Fibroblast of skin of right quadriceps (primary cell): ENCODE measurements at places on chromosomes 5 and 9.

GRCh38 chr9:12980085-12980851 lies 205.4 kb downstream of the LURAP1L start:
- no peak for DNase-seq

DNA sequence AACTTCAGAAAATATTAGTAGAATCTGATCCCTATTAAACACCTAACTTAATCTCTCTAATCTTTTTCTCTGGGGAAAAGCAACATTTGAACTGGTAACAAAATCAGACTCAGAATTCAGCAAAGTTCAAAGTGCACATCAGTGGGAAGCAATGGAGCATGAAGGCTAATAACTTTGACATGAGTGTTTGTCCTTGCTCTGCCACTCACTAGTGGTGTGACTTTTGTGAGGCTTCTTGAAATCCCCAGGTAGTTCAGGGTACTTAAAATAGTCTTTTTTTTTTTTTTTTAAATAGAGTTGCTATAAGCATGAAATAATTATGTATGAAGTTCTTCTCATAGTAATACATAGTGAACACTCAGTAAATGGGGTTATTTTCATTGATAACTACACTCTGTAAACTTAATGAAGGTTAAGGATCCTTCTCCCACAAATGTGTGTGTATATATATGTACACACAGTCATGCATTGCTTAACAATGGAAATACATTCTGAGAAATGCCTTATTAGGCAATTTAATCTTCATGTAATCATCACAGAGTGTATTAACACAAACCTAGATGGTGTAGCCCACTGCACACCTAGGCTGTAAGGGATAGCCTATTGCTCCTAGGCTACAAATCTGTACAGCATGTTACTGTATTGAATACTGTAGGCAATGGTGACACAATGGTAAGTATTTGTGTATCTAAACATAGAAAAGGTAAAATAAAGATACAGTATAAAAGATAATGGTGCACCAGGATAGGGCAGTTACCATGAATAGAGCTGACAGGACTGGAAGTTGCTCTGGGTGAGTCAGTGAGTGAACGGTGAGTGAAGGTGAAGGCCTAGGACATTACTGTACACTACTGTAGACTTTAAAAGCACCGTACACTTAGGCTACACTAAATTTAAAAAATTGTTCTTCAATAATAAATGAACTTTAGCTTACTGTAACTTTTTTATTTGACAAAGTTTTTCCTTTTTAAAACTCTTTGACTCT lies 73.3 kb upstream of the HMHB1 start:
- no peak for DNase-seq

DNA sequence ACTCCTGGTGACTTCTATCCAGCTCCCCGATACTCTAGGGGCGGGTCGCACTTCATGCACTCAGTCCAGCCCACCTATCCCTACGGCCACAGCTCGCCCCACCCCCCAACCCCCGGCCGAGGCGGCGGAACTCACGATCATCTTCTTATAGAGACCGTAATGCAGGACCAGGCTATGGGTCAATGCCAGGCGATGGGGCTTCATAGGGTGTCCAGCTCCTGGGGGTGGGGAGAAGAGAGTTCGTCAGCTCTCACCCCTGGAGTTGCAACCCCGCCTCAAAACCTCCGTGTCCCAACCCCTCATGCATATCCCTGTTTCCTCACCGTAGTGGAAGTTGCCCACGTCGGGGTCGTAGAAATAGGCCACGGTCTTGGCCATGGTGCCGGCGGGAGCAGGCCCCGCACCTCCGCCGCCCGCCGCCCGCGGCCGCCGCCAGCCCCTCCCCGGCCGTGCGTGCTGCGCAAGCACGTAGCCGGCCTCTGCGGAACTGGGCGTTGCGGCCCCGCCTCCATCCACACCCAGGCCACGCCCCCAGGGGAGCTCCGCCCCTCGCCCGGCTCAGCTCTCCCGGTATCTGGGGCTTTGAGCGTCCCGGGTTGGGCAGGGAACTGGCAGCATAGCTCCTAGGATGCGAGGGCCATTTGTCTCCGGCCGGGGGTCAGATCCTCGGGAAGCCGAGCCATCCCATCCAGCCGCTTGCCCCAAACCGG lies at the start of the genes HDAC3 and RELL2:
HDAC3 (minus strand) TSS at position 437 of the 710 bp plus-strand sequence; CDS start at position 378, 59 bp downstream.
RELL2 (plus strand) TSS at position 585 of the 710 bp plus-strand sequence. CDS start 1,229 bp downstream, outside the sequence.
- peak; percentile 87 for DNase-seq

DNA sequence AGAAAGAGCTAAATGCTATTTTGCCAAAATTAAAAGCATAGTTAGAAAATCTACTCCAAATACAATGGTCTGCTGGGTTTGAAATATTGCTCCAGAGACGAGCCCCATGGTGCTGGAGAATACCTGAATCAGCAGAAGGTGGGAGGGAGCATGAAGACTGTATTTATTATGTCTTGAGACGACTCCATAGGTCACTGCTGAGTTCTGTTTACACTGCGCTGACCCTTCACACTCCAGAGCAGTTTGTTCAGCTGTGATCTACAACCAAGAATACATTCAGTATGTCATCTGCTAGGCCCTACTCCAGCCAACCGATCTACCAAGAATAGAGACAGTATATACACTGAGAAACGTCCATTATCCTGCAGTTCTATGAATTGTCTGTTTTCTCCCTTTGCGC lies 150.5 kb downstream of the TLE1 start:
- no peak for DNase-seq

DNA sequence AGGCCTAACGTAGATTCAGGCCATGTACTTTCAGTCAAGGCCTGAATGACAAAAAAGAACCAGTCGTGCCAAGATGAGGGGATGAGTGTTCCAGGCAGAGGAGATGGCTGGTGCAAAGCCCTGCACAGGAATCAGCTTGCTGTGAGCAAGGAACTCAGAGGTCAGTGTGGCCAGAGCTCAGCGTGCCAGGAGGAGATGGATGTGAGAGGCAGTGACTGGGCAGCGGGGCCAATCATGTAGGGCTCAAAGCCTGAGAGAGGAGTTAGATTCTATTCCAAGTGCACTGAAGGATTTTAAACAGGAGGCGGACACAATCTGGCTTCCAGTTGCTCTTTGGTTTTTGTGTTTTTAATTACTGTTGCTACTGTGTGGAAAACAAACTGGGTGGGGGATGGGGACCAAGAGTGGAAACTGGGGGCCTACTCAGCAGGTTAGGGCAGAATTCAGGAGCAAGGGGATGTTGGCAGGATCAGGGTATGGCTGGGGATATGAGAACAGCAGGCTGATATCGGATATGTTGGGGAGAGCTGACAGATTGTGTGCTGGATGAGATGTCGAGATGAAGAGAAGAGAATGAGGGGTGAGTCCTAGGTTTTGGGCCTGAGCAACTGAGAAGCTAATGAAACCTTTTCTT lies 64.3 kb downstream of the ANGPTL2 start:
- DNase-seq, result peak; percentile 15

GRCh38 chr9:28976684-28977083 lies 1403.4 kb upstream of the C9orf72 start:
- no peak for DNase-seq

GRCh38 chr9:120698766-120699165 lies 15.5 kb downstream of the MEGF9 start:
- no peak for DNase-seq

GRCh38 chr5:88879724-88880123 lies 3.3 kb downstream of the MEF2C start:
- no peak for DNase-seq

- DNase-seq, result peak; percentile 77
Observed at GRCh38 chr5:120516805-120517204, 52.7 kb downstream of the PRR16 start.

- DNase-seq, result no peak
Observed at GRCh38 chr9:127758843-127759242, 19.6 kb downstream of the SH2D3C start.

GRCh38 chr5:33840927-33841547 lies 50.8 kb downstream of the ADAMTS12 start:
- DNase-seq, result no peak

DNA sequence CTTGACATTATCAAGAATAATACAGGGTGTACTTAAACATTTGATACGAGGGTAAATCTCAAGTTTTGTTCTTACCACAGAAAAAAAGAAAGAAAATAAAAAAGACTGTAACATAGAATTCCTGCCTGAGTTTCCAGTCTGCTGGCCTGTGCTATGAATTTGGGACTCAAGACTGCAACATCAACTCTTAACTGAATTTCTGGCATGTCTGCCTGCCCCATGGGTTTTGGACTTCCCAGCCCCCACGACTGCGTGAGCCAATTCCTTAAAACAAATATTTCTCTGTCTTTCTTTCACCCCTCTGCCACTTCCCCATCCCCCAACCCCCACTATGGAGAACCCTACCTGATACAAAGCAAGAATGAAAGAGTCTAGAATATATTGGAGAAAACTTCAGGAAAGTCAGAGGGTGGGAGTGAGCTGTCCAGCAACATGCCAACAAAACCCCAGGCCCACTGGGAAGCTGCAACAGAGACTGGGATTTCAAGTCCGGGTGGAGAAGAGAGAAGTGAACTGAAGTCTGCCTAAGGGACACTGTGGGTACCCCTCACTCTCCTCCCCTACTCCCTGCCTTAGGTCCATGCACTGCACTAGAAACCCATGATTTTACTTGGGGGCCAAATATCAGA lies 43.0 kb downstream of the MARCHF3 start:
- DNase-seq, result no peak

- DNase-seq, result no peak
Observed at GRCh38 chr5:145225529-145225928, 609.6 kb downstream of the PRELID2 start.

GRCh38 chr5:142461028-142461590 lies 136.3 kb upstream of the SPRY4 start:
- DNase-seq, result no peak

DNA sequence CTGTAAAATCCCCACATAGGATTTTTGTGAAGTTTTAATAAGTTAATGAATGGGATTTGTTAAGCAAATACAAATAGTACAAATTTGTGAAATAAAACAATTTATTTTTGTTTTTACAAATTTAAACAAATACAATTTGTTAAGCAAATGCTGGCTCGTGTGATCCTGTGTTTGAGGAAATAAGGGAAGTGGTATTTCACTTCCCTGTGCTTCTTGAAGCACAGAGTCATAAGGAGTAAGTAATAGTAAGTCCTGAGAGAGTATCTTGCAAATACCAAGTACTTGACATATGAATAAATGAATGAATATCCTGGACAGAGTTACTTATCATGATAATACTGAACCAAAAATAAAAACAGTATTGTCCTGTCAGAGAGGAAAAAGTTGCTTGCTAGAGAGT lies 9.1 kb downstream of the SMIM3 start:
- no peak for DNase-seq

DNA sequence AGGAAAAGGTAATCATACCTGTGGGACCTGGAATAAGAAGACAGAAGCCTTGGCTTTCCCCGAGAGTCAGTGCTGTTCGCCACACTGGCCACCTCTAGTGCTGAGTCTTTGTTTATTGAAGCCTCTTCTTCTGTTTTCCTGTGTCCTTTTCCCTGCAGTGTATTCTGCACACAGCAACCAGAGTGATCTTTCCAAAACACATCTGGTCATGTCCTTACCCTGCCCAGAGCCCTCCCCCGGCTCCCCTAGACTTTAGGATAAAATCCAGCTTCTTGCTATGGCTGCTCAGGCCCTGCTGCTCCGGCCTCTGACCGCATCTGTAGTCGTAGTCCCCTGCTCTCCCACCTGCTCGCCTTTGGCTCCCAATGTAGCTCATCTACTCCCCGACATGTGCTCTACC lies 28.3 kb downstream of the GALNT10 start:
- no peak for DNase-seq

DNA sequence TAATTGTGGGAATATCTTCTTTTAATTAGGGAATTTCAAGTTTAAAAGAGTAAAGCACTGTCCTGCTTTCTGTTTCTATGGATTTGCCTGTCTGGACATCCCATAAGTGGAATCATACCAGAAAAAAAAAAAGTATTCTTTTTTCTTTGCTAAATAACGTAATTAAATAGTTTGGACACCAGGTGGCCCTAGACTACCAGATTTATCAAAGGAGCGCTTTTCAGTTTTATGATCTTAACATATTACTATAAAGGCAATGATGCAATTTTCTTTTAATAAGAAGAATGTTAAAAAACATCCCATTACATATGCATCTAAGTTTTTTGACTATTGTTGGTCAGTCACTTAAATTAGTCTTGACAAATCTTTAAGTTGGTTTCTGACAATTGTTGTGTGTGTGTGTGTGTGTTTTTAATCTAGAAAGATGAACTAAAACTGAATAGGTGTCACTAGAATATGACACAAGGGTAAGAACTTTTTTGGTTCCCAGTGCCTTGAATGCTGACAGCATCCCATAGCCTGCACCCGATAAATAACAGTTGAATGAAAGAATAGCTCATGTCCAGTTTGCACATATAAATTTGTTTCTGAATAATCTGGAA lies 49.5 kb downstream of the C5orf22 start:
- peak; percentile 46 for DNase-seq

- DNase-seq, result peak; percentile 26
Observed at GRCh38 chr9:133691626-133692363, 46.4 kb downstream of the SARDH start.

DNA sequence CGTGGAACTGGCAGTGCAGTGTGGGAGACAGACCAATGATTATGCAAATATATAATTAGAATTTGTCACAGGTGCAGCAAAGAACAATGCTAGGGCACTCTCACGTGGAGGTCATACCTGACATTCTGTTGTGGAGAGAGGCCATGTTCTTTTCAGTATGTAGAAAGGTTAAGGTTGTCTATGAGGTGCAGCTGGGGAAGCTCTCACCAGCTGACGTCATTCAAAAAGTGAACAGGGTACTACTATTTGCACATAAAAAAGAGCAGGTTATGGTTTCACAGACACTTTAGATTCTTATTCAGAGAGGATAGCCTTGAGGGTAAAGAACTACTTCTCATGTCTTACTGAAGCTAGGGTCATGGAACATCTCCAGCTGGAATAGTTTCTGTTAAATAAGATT lies 19.1 kb downstream of the SH3GL2 start:
- DNase-seq, result no peak

DNA sequence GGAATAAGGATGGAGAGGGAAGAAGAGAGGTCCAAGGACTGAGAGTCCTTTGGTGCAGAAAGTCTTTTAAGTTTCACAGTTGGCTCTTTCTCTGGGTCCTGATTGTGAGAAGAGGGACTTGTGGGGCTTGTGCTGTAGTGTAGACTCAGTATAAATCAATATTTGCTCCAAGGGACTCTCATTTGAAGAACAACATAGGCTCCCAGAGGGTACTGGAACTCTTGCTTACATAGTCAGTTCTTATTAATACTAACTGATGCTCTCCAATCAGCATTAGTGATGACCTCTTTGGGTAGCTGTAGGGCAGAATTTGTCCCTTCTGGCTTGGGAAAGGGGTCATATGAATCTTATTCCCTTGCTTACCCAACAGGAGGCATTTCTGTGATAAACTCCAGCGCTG lies 62.5 kb upstream of the CXCL14 start:
- DNase-seq, result no peak

GRCh38 chr5:151053796-151054462 lies 26.9 kb downstream of the TNIP1 start:
- no peak for DNase-seq

- no peak for DNase-seq
Observed at GRCh38 chr5:27062451-27062850, 24.1 kb upstream of the CDH9 start.

- DNase-seq, result no peak
Observed at GRCh38 chr9:125591245-125591644, 115.8 kb downstream of the MAPKAP1 start.

GRCh38 chr5:72064801-72065570 lies 42.3 kb upstream of the MAP1B start:
- DNase-seq, result no peak

GRCh38 chr9:125461636-125462190 lies 200.1 kb downstream of the GAPVD1 start:
- DNase-seq, result no peak
